ENCODE measurements at places on chromosomes 1 and 21. TPM values are rescaled to one million over a fixed set of nuclear protein-coding genes. Genes with fewer than 3 reads are reported as not detected.

DNA sequence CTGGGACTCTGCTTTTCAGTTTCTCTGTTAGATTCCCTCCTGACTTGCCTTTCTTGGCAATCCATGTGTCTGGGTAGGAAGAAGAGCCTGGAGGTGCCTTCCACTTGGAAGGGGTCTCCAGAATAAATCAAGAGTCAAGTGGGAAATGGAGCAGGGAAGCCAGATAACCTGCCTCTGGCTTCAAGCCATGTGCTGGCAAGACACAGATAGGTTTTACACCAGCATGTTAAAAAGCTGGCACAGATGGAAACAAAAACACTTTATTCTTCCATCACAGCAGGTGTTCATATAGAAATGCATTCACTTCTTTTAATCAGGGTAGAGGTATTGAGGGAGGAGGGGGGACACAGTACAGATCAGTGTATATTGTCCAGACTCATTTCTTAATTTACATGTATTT lies 356.9 kb upstream of the RUNX1 start:
- DNase-seq = no peak

DNA sequence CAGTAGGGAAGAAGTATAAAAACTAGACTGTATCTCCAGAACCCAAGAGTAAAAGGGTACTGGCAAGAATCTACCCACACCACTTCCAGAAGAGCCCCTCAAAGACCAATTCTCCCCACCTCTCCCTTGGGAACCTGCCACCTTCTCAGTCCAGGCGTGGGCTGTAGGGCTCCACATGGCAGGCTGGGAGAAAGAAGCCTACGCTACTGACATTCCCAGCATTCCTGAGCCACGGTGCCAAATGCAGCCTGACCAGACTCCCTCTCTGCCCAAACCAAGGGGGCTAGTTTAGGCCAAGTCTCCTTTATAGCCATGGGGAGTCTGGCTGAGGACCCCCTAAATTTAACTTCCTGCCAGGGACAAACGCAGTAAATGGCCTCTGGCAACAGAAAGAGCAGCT lies 2.0 kb downstream of the UBE2Q1 start:
- DNase-seq = no peak

DNA sequence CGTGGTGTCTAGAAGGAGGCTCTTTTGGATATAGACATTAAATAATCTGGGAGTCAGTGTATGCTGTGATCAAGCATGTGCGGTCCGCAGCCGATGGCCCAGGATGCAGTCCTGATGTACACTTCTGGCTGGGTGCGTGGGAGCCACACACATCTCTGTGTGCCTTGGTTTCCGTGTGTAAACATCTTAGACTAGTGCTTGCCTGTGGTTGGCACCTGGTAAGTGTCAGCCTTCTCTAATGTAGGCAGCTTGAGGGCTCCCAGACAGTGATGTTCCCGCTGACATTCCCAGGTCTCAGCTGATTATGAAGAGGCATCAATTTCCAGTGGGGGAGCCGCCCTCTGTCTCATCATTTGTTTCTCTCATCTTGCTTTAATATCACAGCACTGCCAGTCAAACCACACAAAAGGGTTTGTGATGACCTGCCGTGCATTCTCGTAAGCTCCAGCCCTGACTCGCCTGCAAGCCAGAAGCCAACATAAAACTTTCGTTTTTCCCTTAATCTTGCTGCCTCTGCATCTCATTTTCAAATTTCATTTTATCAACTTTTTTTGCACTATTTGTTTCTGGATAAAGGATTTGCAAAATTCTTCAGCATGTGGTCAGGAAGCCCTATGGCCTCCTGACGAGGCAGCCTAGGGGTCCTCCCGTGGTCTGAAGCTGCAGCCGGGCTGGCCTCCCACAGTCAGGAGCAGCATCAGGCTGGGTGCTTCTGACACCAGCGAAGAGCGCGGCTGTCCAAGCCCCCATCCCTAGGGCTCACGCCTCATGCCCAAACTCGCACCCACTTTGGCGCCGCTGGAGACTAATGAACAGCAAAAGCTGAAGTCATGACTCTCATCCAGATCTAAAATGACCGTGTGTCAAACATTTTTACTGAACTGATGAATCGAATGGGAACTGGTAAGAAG lies 28.1 kb downstream of the PDE9A start:
- no peak for DNase-seq

DNA sequence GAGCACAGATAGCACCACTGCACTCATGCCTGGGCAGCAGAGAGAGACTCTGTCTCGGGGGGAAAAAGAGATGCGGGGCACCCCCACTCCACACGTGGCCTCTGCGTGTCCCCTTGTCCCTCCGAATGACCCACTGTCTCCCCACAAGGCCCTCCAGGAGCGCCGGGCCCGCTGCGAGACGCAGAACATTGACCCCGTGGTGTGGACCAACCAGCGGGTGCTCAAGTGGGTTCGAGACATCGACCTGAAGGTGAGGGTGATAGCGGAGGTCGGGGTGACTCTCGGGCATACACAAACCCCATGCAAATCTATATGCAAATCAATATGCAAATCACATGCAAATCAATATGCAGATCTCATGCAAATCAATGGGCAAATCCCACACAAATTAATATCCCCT lies 50.3 kb upstream of the TMEM51 start:
- DNase-seq = no peak

DNA sequence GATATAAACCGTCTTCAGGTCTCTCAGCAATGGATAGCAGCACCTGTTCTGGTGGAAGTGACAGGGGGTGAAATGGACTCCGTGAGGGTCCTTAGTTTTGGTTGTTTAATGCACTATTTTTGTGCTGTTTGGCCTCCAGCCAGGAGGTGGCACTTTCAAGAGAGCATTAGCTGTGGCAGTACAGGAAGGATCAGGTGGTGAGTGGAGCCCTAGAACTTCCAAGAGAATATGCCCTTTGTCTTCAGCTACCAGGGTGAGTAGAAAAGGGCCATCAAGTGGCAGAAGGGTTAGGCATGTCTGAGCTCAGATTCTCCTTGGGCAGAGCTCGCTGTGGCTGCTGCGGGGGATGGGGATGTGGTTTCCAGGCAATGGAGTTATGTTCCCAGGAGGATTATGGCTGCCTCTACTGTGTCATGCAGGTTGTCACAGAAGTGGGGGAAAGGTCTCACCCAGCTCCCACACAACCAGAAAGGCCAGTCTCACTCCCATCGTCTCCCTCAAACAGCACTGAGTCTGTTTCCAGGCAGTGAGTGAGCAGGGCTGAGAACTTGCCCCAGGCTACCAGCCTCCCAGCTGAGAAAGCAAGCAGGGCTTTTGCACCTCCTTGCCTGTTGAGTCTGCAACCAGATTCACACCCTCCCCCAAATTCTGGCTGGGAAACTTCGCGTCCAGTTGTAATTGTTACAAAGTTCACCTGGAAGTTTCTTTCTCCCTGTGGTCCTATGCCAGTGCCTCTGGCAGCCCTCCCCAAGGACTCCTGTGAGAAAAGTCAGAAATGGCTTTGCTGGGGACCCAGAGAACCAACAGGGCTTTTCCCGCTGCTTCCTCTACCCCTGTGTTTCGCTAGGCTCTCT lies 39.1 kb upstream of the TTLL7 start:
- DNase-seq = no peak

GRCh38 chr1:201381130-201381529 lies 3.6 kb upstream of the TNNT2 start:
- no peak for DNase-seq

GRCh38 chr1:177281901-177282300 lies 111.1 kb downstream of the BRINP2 start:
- no peak for DNase-seq

DNA sequence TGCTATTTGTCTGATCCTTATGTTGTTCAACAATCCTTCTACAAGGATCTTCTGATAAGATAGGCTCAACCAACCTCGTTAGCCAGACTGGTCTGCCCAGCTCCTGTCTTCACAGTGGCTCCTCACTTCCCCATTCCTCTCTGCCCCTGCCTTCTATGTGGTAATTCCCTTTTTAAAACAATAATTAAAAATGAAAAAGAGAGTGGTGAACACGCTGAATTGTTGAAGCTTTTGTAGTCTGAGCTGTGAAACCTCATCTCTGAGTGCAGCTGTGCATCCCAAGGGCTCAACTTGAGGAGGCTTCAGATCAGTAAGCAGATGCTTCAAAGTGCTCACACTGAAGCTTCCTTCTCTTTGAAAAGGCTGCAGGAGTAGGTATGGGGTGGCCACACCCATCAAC lies 70.7 kb upstream of the JUN start:
- no peak for DNase-seq

DNA sequence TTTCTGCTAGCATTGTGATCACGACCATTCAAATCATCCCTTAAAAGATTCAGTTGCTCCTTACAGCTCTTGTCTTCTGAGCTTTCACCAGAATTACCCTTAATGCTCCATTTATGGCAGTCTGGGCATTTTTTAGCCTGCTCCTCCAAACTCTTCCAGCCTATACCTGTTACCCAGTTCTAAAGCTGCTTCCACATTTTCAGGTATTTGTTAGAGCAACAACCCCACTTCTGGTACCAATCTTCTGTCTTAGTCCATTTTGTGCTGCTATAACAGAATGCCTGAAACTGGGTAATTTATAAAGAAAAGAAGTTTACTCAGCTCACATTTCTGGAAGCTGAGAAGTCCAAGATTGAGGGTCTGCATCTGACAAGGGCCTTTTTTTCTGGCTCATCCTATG lies 17.2 kb downstream of the MYBPH start:
- no peak for DNase-seq

- DNase-seq = no peak
Measured at GRCh38 chr1:101285922-101286570, 49.2 kb downstream of the S1PR1 start.

GRCh38 chr1:8438489-8438888 lies 120.6 kb downstream of the SLC45A1 start:
- DNase-seq = no peak

AMY1B gene
- total RNA-seq = not detected

ZNF695 gene
- total RNA-seq = 0.57 TPM

KIAA1614 gene
- 0.17 TPM for total RNA-seq

Data from activated T-helper 1 cell treated with anti-CD3 and anti-CD28 coated beads, Interleukin-12 subunit alpha, Interleukin-12 subunit beta, Interleukin-2, Interleukin-4 antibody, amounts not matched to agents 30 ng/mL and 10 ng/mL and 1 ng/mL, durations not matched to agents 14 hours and 24 hours and 36 hours (primary cell).